ENCODE measurements at places on chromosomes 4 and X.

GRCh38 chr4:17812125-17812524 lies 1.3 kb downstream of the NCAPG start:
- no peak for DNase-seq

- no peak for DNase-seq
Measured at GRCh38 chrX:31563792-31564191, 492.0 kb upstream of the FTHL17 start.

GRCh38 chr4:61431131-61431530 lies 231.0 kb downstream of the ADGRL3 start:
- no peak for DNase-seq

DNA sequence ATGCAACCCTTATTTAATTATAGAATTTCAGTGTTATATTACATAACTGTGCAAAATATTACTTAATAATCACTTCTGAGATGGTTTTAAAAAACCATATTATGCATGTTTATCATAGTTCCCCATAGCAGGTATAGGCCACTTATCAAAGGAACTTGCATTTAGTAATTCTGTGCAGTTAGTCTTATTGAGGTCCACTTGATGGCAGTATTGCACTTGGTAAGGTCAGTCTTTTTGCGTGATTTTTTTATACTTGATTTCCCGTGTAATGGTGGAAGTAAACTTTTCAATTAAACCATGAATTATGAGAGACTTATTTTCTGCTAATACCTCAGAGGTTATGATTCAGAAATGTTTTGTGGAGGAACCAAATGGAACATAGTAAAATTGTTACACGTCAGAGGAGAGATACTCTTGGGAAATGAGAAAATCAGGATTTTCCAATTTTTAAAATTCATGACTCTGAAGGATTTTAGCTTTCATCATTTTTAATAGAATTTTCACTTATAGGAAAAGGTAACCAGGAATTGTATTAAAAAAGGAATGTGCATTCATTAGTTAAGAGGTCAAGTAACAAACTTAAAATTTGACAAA lies 230.0 kb downstream of the CCSER1 start:
- DNase-seq: no peak

DNA sequence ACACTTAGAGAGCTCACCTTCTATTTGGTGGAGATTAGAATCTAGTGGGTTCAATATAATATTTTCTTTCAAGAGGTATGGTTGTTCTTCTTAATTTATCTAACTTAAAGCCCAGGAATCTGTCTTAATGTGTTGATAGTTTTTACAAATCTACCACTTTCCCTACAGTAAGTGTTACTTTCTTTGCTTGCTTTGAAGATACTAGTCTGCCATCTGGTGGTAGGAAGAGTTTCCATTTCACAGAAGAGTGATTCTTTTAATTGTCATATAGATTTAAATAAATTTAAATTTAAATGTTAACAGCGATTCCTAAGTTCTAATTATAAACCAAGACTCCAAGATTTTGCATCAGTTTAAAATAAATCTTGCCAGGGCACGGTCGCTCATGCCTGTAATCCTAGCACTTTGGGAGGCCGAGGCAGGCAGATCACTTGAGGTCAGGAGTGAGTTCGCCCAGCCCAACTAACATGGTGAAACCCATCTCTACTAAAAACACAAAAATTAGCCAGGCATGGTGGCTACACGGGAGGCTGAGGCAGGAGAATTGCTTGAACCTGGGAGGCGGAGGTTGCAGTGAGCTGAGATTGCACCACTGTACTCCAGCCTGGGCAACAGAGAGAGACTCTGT lies 43.5 kb downstream of the NUDT9 start:
- no peak for DNase-seq

- no peak for DNase-seq
Measured at GRCh38 chr4:141724646-141725045, 88.3 kb downstream of the IL15 start.

- DNase-seq: no peak
Measured at GRCh38 chrX:52852110-52852860, 15.6 kb downstream of the XAGE3 start.

GRCh38 chr4:147610686-147611085 lies 6.5 kb upstream of the TMEM184C start:
- DNase-seq: no peak

DNA sequence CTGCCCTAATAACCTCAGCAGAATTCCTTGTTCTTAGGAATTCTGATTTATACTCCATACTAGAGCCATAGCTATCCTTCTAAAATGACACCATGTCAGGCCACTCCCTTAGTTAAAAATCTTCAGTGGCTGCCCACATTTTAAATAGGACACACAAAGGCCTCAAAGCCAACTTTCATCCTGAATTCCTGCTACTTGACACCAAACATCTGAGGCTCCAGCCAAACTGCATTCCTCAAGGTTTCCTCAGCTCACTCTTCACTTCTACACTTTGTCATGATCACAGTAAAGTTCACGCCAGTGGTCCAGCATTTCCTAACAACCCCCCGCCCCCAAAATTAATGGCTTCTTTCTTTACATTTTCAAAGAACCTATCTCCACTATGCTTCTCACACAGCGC lies 124.3 kb downstream of the ADGRA3 start:
- DNase-seq: no peak

DNA sequence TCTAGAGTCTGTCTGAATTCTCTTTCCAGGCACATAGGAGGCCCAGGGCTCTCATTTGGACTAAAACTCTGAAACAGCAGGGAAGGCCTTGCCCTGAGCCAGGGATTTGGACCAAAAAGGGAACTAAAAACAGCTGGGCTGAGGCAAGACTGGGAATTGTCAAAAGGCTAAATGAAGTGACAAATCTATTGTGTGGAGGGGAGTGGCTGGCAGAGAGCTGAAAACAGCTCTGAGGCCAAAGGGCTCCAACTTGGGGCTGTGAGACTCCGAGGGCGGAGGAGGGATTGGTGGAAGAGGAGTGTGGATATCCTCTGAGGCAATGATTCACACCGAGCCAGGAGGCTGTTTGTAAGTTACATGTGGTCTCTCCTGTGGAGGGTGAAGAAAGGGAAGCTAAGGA lies 63.2 kb downstream of the PHEX start:
- peak; percentile 70 for DNase-seq

GRCh38 chrX:16222151-16222550 lies 54.9 kb downstream of the MAGEB17 start:
- DNase-seq: no peak

DNA sequence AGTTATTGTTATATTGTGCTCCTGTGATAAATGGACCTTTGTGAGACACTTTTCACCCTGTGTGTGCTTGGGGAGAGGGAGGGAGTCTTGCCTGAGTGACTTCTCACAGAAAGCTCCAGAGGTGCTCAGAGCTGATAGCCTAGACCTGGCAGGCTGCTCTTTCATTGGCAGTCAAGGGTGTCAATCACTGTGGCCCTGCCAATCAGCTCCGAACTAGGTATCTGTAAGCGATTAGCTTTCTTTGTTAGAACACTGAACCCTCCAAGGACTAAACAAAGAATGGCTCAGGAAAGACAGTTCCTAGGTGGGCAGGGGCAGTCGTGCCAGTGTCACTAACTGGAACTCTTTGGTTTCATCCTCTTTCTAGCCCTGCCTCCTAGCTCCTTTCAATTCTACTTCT lies 2.7 kb upstream of the NALF2 start:
- no peak for DNase-seq

- DNase-seq: no peak
Measured at GRCh38 chrX:30241724-30242415, at the start of gene MAGEB4. MAGEB4 (plus strand) TSS chrX:30242000; CDS start chrX:30242136, 136 bp downstream.

DNA sequence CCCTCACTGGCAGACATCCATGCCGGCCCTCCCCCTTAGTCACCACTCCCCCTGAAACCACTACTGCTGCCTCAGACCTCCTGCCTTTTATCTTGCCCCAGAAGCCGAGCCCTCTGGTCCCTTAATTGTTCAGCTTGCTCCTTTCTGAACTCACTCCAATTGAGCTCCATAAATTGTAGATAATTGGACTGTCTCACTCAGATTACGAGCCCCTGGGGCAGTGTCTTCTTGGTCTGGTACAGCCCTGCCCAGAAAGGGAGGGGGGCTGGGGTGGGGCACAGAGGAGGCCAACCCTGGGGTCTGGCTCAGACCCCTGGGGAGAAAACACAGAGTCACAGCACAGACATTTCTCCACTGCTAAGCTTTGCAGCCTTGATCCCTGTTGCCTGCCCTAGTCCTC lies 39.4 kb downstream of the NALF2 start:
- DNase-seq: no peak

DNA sequence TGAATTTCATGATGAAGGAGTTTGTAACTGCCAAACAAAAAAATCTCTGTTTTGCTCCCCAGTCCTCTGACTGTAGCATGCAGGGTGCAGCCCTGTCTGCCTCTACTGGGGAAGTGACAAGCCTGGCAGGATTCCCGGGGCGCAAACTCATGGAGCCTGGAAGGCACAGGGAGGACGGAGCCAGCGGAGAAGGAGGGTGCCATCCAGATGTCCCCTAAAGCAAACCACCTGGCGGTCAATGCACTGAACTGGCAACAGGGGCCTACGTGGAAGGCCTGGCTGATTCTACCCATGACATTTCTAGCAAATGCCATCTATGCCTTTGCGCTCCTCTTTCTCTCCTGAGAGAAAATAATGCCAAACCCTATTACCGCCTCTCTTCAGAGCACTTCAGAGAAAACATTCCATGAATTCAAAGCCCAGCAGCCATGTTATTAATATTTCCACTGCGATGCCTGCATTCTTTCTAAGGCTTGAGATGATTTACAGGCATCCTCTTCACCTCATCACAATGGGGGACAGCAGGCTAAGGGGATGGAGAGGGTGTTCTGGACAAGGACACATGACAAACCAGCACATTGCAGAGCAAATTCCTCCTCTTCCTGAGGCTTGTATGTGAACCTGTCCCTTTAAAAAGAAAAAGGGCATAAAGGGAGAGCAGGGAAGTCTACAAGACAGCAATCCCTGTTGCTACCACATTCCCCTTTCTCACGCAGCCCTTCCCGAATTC lies 329.3 kb upstream of the NOCT start:
- DNase-seq: peak; percentile 57

Data from right hindlimb (tissue), 1 donor.